Peyer's patch (tissue), 4 donors: ENCODE measurements at places on chromosomes 16 and 17. TPM values are rescaled to one million over a fixed set of nuclear protein-coding genes. Genes with fewer than 3 reads are reported as not detected.

DNA sequence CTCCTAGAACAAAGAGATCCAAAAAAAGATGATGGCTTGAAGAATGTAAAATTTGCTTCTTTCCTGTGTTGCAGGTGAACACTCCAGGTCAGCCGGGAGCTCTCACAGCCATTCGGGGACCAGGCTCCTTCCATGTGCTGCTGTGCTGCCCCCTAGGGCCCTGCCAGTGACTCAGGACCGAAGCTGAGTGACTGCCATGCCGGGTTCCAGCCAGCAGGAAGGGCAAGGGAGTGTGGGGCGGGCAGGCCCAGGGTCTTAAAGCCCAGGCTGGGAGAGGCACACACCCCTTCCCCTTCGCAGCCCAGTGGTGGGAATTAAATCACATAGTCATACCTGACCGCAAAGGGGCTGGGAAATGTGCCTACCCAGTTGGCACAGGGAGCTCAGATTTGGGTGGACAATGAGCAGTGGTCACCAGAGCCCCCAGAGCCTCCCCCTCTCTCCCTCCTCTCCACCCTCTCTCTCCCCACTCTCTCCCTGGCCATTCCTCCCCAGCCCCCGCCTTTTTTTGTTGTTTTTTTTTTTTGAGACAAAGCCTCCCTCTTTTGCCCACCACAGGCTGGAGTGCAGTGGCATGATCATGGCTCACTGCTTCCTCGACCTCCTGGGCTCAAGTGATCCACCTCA, 11.5 kb downstream of the EPOP start:
- DNase-seq: no peak

GRCh38 chr17:39677542-39678339, 9.5 kb downstream of the PNMT start:
- no peak for DNase-seq

HOXB4 gene
- total RNA-seq: 1.8 TPM

GRCh38 chr17:9183306-9183705, 162.0 kb downstream of the NTN1 start:
- DNase-seq: no peak

DNA sequence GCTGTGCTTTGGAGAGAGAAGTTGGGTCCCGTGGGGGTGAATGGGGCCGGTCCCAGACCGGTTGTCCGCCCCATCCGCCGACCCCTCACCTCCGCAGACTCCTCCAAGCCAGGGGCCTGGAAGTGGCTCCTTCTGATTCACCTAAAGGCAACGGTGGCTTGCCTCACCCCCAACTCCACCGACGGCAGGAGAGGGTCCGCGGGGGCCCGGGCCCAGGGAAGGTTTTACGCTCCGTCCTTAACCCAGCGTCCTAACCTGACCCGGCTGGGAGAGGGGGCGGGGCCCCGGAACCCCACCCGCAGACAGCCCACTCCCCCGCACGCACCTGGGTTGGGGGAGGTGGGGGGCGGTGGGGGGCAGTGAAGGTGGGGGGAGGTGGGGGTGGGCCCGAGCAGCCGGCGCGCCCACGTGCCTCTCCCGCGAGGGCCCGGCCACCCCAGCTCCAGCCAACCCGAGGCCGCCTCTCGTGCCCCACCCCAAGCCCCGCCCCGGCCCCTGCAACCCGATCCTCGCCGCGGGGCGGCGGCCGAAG, 12.7 kb upstream of the CD300A start:
- DNase-seq: peak; percentile 96

PRSS27 gene
- total RNA-seq: not detected

FGF11 gene
- total RNA-seq: 1.0 TPM

NHLRC4 gene
- total RNA-seq: 17.3 TPM

TBX6 gene
- total RNA-seq: 1.1 TPM

CIITA gene
- total RNA-seq: 59.3 TPM

GRCh38 chr17:31269036-31269577, 27.9 kb downstream of the OMG start:
- no peak for DNase-seq

GRCh38 chr16:48235058-48235555, 9.0 kb upstream of the LONP2 start:
- DNase-seq: no peak

DNA sequence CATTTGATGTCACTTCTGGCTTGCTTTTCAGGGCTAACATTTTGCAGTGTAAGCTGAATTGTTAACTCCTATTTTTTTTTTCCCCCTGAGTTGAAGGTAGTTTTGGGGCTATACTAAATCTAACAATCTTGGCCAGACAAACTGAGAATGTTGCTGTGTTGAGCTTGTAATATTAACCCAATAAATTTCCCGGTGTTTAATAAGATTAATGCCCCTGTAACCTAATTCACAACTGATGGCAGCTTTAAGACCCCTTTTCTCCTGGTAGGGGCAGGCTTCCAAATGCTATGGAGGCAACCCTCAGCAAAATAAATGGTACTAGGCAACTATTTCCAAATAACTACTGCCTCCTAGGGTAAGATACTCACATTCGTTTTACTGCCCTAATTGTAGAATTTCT, 549.6 kb upstream of the KIF2B start:
- no peak for DNase-seq

FBXO39 gene
- total RNA-seq: not detected

DNA sequence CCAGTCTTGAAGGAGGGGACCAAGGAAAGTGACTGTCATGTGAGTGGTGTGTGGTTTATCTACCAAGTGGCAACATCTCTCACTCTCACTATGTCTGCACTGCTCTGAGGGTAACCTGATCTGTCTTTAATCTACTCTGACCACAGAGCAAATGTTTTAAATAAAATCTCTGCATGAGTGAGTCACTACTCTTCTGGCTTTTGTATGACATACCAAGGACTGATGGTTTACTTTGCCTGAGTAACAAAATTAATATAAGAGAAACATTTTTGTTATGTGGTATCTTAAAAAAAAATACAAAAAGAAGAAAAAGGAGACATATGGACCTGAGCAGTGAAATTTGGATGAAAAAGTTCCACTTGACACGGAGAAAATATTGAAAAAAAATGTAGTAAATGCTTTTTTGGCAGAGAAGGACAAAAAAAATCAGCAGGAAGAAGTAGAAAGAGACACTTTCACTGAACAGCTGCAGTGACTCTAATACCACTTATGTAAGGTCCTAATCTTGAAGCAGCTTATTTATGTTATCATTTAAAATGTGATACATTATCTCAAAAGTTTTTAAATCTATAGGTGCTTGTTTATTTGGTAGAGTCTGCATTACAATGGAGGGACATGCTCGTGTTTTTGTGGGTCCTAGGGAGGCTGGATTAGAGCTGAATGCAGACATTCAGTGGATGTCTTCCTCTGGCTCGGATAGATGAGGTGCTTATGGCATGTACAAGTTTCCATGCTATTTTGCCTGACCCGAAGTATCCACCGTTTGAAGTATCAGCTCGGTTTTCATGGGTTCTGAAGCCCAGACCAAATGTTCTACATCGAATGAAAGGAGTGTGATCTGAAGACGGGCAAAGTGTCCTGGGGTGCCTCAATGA, 240.7 kb downstream of the MAP2K6 start:
- no peak for DNase-seq

- no peak for DNase-seq
These were observed 1.4 kb downstream of the MYO18A start for GRCh38 chr17:29178750-29179231.

GRCh38 chr17:68305142-68305541, 13.8 kb downstream of the ARSG start:
- no peak for DNase-seq

GRCh38 chr16:68993885-68994284, 111.6 kb upstream of the HAS3 start:
- no peak for DNase-seq

NIP7 gene
- 11.7 TPM for total RNA-seq

DNA sequence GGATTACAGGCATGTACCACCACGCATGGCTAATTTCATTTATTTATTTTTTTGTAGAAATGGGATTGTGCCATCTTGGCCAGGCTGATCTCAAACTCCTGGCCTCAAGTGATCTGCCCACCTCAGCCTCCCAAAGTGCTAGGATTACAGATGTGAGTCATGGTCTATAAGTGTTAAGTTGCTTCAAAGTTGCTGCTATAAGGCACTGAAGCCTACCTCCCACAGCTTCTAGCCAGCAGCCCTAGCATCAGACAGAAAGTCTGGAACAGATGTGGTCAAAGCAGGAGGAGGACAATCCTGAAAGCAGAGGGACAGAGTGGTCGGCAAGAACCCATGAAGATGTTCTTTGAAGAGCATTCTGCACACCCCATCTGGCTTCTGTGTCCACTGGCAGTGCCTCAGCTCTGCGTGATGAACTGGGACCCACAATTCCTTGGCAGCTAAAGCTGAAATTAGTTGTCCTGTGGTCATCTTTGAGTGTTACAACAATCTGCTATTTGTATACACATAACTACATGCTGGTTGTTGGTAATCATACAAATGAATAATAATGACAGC, 11.2 kb downstream of the MAP3K14 start:
- no peak for DNase-seq

PMFBP1 gene
- 1.8 TPM for total RNA-seq

- peak; percentile 84 for DNase-seq
These were observed 354.1 kb downstream of the SEC14L1 start for GRCh38 chr17:77494664-77495435.

DNA sequence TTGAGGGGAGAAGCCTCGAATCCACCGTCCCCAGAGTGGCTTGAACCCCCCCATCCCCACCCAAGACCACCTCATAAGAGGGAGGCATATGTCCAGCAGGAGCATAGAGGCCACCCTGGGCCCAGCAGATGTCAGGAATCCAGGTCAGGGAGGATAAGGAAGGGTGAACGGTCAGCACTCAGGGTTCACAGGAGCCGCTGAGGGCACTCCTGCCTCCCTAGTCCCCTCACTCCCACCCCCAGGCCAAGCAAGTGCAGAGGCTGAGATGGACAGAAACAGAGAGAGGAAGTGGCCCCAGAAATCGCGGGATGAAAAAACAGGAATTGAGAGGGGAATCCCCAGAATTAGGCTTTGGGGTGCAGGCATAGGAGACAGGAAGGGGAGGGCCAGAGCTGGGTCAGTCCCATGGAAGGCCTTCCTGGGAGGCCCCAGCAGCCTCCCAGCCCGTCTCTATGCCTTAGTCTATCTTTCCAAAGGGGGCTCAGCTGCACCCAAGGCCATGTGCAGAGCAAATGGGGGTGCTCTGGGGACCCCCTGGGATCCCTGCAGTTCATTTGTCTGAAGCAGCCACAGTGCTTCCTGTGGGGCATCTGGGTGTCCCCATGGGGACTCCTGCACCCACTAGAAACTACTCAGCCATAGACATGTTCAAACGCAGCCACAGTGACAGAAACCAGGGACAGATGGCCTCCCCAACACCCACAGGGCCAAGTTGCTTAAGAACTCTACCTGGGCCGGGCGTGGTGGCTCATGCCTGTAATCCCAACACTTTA, 1.7 kb downstream of the CMTM3 start:
- DNase-seq: peak; percentile 55
